Esophagus squamous epithelium (tissue), 5 donors: ENCODE measurements at places on chromosomes 4 and X.

GRCh38 chr4:113170805-113171468 is 121.5 kb downstream of the ANK2 start:
- no peak for DNase-seq

DNA sequence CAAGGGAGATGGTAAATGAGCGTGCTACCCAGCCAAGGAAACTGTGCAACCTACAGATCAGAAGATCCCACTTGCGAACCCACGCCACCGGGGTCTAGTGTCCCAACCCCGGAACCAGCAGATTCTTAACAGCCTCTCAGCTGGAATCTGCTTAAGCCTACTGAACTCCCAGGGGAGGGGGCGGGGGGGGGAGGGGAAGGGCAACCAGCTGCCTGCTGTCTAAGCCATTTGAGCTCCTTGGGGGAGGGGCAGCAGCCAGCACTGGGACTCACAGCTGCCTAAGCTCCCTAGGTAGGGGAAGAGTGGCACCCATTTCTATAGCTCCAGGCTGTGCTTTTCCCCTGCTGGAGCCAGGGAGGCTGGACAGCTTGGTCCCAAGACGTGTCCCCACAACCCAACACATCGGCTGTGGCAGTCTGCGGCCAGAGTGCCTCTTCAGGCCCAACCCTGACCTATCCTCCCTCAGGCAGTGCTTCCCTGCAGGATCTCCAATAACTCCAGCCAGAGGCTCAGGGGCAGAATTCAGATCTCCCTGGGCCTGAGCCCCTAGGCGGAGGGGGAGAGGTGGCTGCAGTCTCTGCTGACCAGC is 289.2 kb downstream of the LDB2 start:
- no peak for DNase-seq

DNA sequence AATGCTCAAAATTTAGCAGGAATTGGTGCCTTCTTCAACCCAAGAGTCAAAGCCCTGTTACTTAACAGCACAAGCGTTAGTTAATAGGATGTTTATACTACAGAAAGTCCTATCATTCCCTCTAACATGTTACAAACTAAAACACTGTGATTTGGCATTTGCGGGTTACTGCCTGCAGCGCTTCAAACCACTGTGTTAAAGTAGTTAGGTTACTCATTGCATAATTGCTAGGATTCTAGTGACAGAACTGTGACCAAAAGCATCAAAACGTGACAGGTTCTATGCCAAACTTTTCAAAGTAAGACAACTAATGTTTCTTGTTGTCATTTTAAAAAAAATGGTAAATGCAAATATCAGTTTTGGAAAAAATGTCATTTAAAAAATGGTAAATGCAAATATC is 442.8 kb upstream of the ZFP42 start:
- no peak for DNase-seq

DNA sequence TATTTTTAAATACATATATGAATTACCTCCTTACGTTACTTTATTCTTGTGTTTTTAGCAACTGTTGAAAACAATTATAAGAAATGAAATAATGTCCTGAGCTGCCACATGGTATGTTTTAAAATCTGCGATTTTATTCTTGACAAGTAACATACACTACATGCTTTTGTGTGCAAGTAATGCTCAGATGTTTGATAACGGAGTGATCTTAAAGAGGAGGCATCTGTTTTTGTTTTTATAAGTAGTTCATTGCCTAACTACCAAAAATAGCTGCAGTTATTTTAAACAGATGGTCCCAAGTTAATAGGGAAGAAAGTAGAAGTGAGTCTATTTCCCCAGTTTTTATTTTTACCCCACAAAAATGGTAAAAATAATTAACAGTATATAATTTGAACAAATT is 55.2 kb downstream of the GAB1 start:
- DNase-seq, result no peak

GRCh38 chrX:109350551-109350950 is 131.3 kb downstream of the GUCY2F start:
- DNase-seq, result no peak

- DNase-seq, result no peak
Measured at GRCh38 chr4:188987011-188987410, 847.8 kb downstream of the TRIML1 start.

GRCh38 chr4:2256781-2257191 is 5.1 kb downstream of the MXD4 start:
- no peak for DNase-seq

- DNase-seq, result no peak
Measured at GRCh38 chr4:139278912-139279759, 889 bp downstream of the MGARP start.

GRCh38 chr4:45985038-45985437 is 138.8 kb downstream of the GABRG1 start:
- no peak for DNase-seq

GRCh38 chrX:130081421-130082045 is 28.8 kb downstream of the ELF4 start:
- no peak for DNase-seq

DNA sequence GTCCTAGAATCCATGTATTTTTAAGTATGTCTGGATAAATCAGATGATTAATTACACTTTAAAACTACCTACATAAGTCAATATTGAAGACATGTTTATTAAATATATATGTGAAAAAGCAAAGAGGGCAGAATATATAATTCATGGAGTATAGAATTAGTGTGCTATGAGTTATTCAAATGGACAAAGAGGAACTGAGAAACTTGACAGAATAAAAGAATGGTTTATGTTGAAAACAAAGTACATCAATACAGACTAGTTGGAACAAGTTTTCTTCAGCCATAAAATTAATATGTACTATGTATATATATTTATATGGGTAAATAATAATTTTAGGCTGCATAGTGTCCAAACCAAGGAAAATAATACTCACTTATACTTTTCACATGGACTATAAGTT is 173.5 kb downstream of the NPFFR2 start:
- DNase-seq, result no peak

GRCh38 chr4:188168726-188169373 is 29.6 kb downstream of the TRIML1 start:
- DNase-seq, result no peak

GRCh38 chrX:15277604-15278003 is 7.7 kb upstream of the ASB9 start:
- no peak for DNase-seq

- DNase-seq, result no peak
Measured at GRCh38 chrX:154308108-154308946, 12.7 kb downstream of the TKTL1 start.

DNA sequence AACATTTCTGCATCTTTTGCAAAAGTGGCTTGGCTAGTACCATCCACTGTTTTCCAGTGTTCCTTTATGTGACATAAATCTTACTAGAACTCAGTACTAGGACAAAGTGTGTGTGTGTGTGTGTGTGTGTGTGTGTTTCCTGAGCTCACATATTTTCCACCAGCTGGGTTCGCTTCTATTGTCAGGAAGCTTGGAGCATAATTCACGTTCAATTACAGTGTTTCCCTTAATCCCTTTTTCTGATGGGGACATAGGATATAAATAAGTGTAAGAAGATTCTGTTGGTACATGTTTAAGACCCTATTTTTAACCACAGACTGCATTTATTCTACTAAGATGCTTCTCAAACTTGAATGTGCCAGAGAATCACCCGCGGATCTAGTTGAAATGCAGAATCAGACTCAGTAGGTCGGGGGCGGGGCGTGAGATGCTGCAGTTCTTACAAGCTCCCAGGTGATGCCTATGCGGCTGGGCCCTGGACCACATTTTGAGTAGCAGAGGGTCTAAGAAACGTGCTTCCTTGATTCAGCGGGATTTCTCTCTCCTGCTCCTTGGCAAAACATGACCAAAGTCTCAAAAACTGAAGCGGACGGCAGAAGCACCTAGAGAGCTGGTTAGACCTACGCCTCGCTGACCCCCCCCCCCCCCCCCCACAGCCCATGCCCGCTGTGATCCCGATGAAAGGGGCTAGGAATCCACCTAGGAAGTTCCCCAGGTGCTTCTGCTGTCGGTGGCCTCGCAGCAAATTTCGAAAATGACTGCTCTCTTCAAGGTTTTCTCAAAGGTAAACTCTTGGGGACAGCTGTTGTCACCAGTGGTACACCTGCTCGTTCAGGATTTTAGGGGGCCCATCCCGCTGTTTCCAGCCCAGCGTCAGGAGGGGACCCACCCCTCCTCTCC is 797 bp downstream of the CD99L2 start:
- no peak for DNase-seq

DNA sequence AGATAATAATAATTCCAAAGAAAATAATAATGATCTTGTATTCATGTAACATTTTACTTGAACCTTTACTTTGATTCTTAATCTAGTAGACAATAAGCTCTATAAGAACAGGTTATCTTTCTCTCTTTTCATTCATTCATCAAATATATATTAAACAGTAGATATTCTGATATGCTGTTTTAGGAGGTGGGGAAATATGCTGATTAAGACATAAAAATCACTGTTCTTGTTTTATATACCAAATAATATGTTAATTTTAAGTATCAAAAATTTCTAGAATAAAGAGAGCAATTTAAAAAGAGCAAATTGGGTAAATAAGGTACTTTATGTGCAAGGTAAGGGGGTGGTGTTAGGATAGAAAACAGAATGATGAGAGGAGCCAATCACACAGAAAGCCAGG is 401.9 kb downstream of the PDHA2 start:
- no peak for DNase-seq

GRCh38 chr4:153260553-153261300 is 56.5 kb downstream of the TRIM2 start:
- DNase-seq, result no peak

DNA sequence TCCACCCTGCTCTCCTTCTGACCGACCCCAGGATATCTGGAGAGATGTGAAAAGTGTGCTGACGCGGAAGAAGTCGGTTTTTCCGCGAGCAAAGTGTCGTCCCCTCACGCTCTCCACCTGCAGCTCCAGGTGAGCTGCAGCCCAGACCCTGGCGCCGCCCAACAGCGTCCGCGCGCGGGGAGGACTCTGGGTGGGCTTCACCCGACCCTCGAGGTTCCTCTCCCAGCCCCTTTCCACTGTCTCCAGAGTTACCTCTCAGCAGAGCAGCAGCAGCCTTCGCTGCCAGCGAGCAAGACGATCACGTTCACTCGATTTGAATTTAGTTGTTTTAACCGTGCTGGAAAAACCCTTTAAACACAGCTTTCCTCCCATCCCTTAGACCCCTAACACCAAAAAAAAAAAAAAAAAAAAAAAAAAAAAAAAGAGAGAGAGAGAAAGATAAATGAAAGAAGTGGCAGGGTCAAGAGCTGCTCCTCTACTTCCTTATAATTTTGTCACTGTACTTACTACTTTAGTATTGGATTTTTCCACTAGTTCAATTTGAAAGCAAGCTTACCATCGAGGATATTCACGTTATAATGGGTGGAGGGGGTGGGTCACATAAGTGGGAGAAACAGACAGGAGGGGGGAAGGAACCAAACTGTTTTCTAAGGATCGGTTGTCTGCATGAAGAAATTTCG is 758 bp upstream of the NR3C2 start:
- DNase-seq, result no peak

GRCh38 chr4:181599134-181599533 is 644.1 kb upstream of the TENM3 start:
- DNase-seq, result no peak

DNA sequence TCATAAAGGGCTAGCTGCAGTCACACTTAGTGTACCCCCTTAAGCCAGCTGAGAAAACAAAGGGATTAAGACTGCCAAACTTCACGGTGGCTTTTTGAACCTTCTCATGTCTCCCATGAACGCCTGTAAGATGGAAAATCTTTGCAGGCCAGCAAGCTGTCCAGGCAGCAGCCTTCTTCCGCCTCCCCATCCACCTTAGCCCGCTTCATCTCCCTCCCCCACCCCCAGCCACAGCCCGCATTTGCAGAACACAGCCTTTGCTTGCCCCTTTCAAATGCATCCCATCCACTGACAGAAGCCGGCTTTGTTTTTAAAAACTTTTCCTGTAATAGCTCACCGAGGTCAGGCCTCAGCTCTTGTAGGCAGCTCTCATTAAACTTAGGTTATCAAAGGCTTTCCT is 113.8 kb upstream of the FAM9B start:
- DNase-seq, result no peak

DNA sequence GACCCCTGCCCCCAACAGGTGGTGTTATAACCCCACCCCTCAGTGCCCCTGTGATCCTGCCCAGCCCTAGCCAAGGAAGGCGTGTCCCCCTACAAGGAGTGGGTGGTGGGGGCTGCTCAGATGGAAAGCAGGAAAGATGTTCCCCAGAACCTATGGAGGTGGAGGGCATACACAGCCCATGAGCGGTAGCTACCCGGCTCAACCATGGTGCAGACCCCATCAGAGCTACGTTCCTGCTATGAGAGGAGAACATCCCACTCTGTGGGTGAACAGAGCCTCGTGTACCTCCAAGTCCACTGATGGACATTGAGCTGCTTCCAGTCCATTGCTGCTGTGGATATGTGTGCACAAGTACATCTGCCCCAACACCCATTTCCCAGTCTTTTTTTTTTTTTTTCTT is 71.1 kb downstream of the SHOX start:
- no peak for DNase-seq

DNA sequence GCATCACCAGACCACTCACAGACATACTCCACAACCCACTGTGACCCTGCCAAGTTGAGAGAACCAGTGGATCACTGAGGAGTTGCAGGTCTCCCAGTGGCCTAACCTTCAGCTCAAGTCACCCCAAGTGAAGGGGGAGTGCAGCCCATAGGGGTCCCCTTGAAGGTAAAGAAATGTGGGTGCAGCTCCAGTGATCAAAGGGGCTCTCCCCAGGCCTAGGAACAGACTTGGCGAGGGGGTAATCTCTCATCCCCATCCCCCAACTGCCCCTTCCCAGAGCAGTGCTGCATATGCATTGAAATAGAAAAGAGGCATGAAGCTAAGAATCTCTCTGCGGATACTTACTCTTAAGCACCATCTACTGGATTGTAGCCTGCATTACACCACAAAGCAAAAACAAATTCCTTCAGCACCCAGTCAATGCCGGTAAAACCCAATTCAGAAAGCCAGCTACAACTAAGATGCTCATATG is 27.0 kb downstream of the MAGEE1 start:
- no peak for DNase-seq

DNA sequence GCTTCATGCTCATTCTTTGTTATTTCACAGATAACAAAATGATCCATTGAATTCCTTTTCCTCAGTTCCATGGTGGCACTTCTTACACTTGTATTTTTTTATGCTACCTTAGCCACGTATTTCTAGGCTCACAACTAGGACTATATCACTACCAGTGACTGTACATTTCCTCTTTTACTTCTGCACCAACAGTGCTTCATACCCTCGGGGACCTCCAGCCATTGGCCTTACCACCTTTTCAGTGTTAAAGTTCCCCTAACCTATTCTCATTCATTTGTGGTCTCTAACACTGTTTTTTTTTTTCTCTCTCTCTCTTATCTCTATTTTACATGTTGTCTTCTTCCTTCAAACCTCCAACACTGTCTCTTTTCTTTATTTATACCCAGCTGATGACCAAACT is 315.9 kb downstream of the ANK2 start:
- DNase-seq, result no peak

DNA sequence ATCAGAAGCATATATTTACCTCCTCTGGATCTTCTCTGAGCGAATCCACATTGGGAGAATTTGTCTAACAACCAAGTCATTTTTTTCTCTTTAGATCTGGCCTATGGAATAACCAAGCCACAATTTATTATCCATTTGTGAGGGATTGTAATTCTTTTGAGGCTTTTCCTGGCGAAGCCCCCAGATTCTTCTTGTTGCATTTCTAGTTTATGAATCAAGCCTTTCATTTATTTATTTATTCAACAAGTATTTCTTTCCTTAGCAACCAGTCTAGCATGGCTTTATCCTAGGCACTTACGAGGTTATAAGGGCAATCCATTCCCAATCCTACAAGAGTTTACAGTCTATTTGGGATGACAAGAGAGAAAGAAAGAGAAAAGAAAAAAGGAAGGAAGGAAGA is 18.4 kb upstream of the FNIP2 start:
- DNase-seq, result no peak

GRCh38 chr4:61442936-61443335 is 242.8 kb downstream of the ADGRL3 start:
- no peak for DNase-seq

GRCh38 chr4:142278663-142279062 is 567.4 kb downstream of the INPP4B start:
- DNase-seq, result no peak
